ENCODE measurements at places on chromosomes 4 and X. TPM values are rescaled to one million over a fixed set of nuclear protein-coding genes. Genes with fewer than 3 reads are reported as not detected.
A peak's percentile ranks its signal among the peaks of the same experiment; 100 is the strongest.

- no peak for DNase-seq
- H3K4me3 ChIP-seq = no peak overlapping the region
- no peaks in the 10 kb centered on the region for H3K27me3 ChIP-seq
- H3K27ac ChIP-seq = no peak overlapping the region
These were observed 1065.7 kb upstream of the FTHL17 start for GRCh38 chrX:32137525-32137924.

DNA sequence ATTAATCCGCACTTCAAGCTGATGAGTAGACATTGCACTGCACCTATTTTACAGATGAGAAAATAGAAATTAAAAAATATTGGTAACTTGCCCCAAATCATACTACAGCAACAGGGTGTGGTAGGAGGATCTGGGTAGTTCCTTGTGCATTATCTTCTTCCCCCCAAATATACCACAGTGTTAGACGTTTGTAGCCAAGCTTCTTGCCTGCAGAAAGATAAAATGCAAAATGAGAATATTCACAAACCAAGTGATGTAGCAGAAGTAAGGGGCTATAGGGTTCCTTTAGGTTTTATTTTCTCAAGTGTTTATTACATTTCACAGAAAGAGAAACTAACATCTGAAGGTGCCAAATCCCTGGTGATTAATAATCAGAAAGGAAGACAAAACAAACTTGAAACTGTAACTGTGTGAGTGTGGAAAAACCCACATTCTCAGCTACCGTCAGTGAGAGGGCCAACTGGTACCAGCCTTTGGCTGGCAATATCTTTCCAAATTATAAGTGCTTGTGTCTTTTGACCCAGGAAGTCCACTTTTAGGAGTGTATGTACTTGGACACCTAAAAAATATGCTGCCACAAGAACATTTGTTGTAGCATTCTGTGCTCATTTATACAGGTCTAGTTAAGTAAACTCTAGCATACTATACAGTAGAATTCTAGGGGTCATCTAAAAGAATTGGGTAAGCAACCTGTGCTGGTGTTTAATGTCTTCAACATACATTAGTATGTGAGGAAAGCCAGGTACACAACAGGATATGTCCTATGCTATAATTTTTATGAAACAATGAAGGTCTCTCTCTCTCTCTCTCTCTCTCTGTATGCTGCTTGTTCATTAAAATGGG is 6.7 kb upstream of the CD38 start:
- H3K36me3 ChIP-seq = no peaks in the 10 kb centered on the region
- no peaks in the 10 kb centered on the region for H3K4me1 ChIP-seq
- no peak for DNase-seq
- H3K27me3 ChIP-seq = no peaks in the 10 kb centered on the region
- H3K4me3 ChIP-seq = no peak overlapping the region
- H3K27ac ChIP-seq = no peak overlapping the region

DNA sequence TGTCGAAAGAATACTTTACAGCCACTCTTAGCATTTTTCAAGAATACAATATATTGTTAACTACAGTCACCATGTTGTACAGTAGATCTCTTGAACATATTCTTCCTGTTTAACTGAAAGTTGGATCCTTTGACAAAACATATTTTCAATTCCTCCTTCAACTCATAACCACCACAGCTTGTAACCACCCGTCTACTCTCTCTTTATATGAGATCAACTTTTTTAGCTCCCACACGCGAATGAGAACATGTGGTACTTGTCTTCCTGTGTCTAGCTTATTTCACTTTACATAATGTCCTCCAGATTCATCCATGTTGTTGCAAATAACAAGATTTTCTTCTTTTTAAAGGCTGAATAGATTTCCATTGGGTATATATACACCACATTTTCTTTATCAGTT is 338.3 kb upstream of the IGFBP7 start:
- no peaks in the 10 kb centered on the region for H3K36me3 ChIP-seq
- no peak overlapping the region for H3K4me3 ChIP-seq
- no peak overlapping the region for H3K27ac ChIP-seq
- DNase-seq = no peak
- no peaks in the 10 kb centered on the region for H3K27me3 ChIP-seq
- H3K4me1 ChIP-seq = no peaks in the 10 kb centered on the region

- no peak overlapping the region for H3K27ac ChIP-seq
- no peaks in the 10 kb centered on the region for H3K27me3 ChIP-seq
- no peaks in the 10 kb centered on the region for H3K36me3 ChIP-seq
- no peak overlapping the region for H3K4me3 ChIP-seq
- no peak for DNase-seq
These were observed 349.0 kb downstream of the MID1IP1 start for GRCh38 chrX:39150220-39150619.

DNA sequence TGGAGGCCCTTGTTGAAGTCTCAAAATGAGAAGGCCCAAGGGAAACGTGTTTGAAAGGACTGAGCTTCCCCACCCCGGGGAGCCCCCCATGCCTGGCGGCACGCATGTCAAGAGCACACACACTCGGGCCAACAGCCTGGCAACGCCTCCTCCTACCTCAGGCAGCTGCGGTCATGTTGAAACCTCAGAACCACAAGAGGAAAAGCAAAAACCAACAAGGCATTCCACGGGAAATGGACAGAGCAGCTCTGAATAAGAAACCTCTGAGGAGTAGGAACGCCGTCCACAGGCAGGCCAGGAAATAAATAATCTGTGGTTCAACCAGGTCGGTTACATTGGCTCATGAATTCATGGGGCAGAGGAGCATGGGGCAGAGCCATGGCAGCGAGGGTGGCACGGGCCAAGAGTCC is 95.7 kb upstream of the AFAP1 start:
- no peaks in the 10 kb centered on the region for H3K36me3 ChIP-seq
- H3K27ac ChIP-seq = no peak overlapping the region
- DNase-seq = no peak
- H3K4me3 ChIP-seq = no peak overlapping the region

- H3K4me1 ChIP-seq = no peaks in the 10 kb centered on the region
- no peak overlapping the region for H3K27ac ChIP-seq
- H3K27me3 ChIP-seq = no peaks in the 10 kb centered on the region
- no peak overlapping the region for H3K4me3 ChIP-seq
- no peaks in the 10 kb centered on the region for H3K36me3 ChIP-seq
- DNase-seq = no peak
These were observed 98.4 kb downstream of the ZNF827 start for GRCh38 chr4:145840162-145840768.

DNA sequence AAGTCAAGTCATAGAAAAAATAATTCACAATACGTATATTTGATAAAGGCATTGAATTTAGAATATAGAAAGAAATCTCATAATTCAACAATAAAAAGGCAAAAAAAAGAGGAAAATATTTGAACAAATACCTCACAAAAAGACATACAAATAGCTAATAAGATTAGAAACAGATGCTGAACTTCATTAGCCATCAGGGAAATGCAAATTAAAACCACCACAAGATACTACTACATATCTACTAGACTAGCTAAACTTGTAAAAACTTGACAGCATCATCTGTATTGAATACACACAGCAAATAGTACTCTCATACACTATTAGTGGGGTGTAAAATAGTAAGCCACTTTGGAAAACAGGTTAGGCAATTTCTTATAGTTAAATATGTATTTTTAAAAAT is 128.7 kb upstream of the TLL1 start:
- DNase-seq = no peak
- no peaks in the 10 kb centered on the region for H3K27me3 ChIP-seq
- H3K27ac ChIP-seq = no peak overlapping the region
- no peaks in the 10 kb centered on the region for H3K4me1 ChIP-seq
- no peak overlapping the region for H3K4me3 ChIP-seq

GRCh38 chr4:110681381-110681780 is 58.5 kb upstream of the PITX2 start:
- no peak overlapping the region for H3K4me3 ChIP-seq
- no peak for DNase-seq
- H3K27ac ChIP-seq = no peak overlapping the region
- H3K36me3 ChIP-seq = no peaks in the 10 kb centered on the region
- no peaks in the 10 kb centered on the region for H3K4me1 ChIP-seq

- H3K4me1 ChIP-seq = peaks cover 47% of the 10 kb centered on the region
- no peaks in the 10 kb centered on the region for H3K27me3 ChIP-seq
- peaks cover 40% of the 10 kb centered on the region for H3K36me3 ChIP-seq
These were observed 101.2 kb upstream of the MYOZ2 start for GRCh38 chr4:119034276-119035008.

DNA sequence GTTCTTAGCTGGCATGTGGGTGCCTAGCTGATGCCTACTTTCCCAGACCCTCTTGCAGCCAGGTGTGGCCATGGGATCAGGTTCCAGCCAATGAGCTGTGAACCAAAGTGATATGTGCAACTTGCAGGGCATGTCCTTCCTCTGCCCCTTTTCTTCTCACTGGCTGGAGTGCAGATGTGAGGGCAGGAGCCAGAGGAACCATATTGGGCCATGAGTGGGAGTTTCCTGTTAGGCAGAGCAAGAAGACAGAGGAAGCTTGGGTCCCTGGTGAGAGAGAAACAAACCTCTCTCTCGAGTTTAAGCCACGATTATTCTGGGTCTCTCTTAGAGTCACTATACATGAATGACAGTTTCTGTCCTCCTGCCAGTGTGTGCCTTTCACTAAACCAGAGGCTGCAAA is 120.4 kb upstream of the STX18 start:
- no peak overlapping the region for H3K27ac ChIP-seq
- H3K4me1 ChIP-seq = peaks cover 6% of the 10 kb centered on the region

- no peaks in the 10 kb centered on the region for H3K36me3 ChIP-seq
- no peak overlapping the region for H3K27ac ChIP-seq
- no peak for DNase-seq
- H3K4me1 ChIP-seq = no peaks in the 10 kb centered on the region
- no peaks in the 10 kb centered on the region for H3K27me3 ChIP-seq
These were observed 140.3 kb upstream of the CXCL13 start for GRCh38 chr4:77465271-77465670.

DNA sequence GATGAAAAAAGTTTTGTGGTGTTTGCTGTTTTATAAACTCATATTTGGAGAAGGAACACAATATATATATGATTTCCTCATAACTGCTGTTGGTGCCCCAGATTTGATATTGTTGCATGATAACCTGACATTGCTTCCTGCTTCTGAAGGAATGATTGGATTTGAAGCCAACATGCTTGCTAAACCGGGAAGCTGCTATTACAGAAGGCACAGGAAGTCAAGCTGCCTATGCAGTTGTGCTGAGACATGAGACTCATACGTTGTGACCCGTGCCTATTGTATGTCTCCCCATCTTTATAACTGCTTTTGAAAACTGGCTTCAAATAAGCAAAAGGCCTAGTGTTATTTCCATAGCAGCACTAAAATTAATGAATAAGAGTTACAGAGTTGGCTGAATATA is 32.9 kb downstream of the GAB1 start:
- H3K27ac ChIP-seq = no peak overlapping the region
- no peaks in the 10 kb centered on the region for H3K36me3 ChIP-seq
- no peaks in the 10 kb centered on the region for H3K27me3 ChIP-seq
- H3K4me1 ChIP-seq = peaks cover 46% of the 10 kb centered on the region
- no peak overlapping the region for H3K4me3 ChIP-seq
- DNase-seq = no peak

GRCh38 chr4:722169-722725 is 16.6 kb downstream of the PCGF3 start:
- H3K4me1 ChIP-seq = no peaks in the 10 kb centered on the region
- H3K27ac ChIP-seq = no peak overlapping the region
- DNase-seq = no peak
- peaks cover 8% of the 10 kb centered on the region for H3K36me3 ChIP-seq
- H3K4me3 ChIP-seq = no peak overlapping the region

- H3K27ac ChIP-seq = peak overlapping the region; percentile 67
- no peak overlapping the region for H3K4me3 ChIP-seq
- no peaks in the 10 kb centered on the region for H3K27me3 ChIP-seq
- DNase-seq = no peak
- H3K4me1 ChIP-seq = no peaks in the 10 kb centered on the region
These were observed 651.1 kb downstream of the ANKRD50 start for GRCh38 chr4:124061413-124061812.

- peak within 1 kb of the TSS; percentile 59 for H3K4me3 ChIP-seq
- DNase-seq = peak; percentile 78
- H3K27ac ChIP-seq = peak within 1 kb of the TSS; percentile 56
These were observed at the start of gene NDNF for GRCh38 chr4:121072224-121073003. TSS of gene NDNF (minus strand) at chr4:121072535. CDS start at chr4:121045837, 26,698 bp downstream.

GRCh38 chrX:154840856-154841255 is 6.4 kb upstream of the SMIM9 start:
- H3K36me3 ChIP-seq = no peaks in the 10 kb centered on the region
- no peaks in the 10 kb centered on the region for H3K4me1 ChIP-seq
- H3K27ac ChIP-seq = no peak overlapping the region
- no peaks in the 10 kb centered on the region for H3K27me3 ChIP-seq

GRCh38 chr4:185651137-185651677 is 115.9 kb upstream of the PDLIM3 start:
- peak overlapping the region; percentile 87 for H3K27ac ChIP-seq
- no peak for DNase-seq
- H3K36me3 ChIP-seq = peaks cover 19% of the 10 kb centered on the region
- peaks cover 52% of the 10 kb centered on the region for H3K4me1 ChIP-seq

- no peaks in the 10 kb centered on the region for H3K4me1 ChIP-seq
- no peaks in the 10 kb centered on the region for H3K36me3 ChIP-seq
- H3K27me3 ChIP-seq = no peaks in the 10 kb centered on the region
- H3K27ac ChIP-seq = no peak overlapping the region
- no peak for DNase-seq
- no peak overlapping the region for H3K4me3 ChIP-seq
These were observed 12.3 kb downstream of the ZNF182 start for GRCh38 chrX:47991263-47992094.

Gene MID1IP1
- total RNA-seq = 82.1 TPM

Gene PLCXD1
- 6.8 TPM for total RNA-seq

Gene STK32B
- 1.8 TPM for total RNA-seq

Gene MAGEA6
- not detected for total RNA-seq

Gene ATP2B3
- 0.16 TPM for total RNA-seq

Gene PROM1
- 2.5 TPM for total RNA-seq

Gene PCDH18
- total RNA-seq = 67.6 TPM

Gene SMARCA1
- total RNA-seq = 45.3 TPM

Gene USP17L17
- total RNA-seq = not detected

Gene POU4F2
- not detected for total RNA-seq

Gene PTCHD1
- 28.4 TPM for total RNA-seq

Gene PNCK
- total RNA-seq = 49.6 TPM

Gene VEGFD
- total RNA-seq = 0.81 TPM

Gene ASIC5
- not detected for total RNA-seq

Gene RHOXF2B
- not detected for total RNA-seq

Measured in sigmoid colon (tissue), 7 donors.